ENCODE measurements at places on chromosomes 2 and 18. TPM values are rescaled to one million over a fixed set of nuclear protein-coding genes. Genes with fewer than 3 reads are reported as not detected.

Gene EVX2
- not detected for total RNA-seq

Gene CYP27A1
- 20.5 TPM for total RNA-seq

Gene LYG2
- not detected for total RNA-seq

Gene THSD7B
- 1.4 TPM for total RNA-seq

DNA sequence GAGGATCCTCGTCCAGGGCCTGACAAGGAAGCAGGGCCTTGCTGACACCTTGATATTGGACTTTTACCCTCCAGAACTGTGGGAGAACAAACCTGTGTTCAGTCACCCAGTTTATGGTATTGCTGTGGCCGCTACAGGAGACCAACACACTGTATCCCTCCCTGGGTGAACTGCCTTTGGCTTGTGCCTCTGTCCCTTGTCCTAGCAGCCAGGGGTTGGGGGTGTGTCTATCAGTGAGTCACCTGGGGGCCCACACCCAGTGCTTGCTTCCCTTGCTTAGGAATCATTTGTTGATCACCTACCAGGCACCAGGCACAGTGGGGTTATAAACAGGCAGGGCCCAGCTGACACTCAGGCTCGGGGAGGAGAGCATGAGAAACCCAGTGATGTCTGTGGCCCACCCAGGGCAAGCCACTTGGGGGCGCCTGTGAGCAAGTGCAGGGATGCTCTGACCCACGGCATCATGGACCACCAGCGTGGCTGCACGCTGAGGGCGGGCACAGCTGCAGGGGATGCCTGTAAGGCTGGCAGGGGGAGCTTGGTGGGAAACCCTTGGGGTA is 17.1 kb downstream of the TMEM185B start:
- DNase-seq = no peak

DNA sequence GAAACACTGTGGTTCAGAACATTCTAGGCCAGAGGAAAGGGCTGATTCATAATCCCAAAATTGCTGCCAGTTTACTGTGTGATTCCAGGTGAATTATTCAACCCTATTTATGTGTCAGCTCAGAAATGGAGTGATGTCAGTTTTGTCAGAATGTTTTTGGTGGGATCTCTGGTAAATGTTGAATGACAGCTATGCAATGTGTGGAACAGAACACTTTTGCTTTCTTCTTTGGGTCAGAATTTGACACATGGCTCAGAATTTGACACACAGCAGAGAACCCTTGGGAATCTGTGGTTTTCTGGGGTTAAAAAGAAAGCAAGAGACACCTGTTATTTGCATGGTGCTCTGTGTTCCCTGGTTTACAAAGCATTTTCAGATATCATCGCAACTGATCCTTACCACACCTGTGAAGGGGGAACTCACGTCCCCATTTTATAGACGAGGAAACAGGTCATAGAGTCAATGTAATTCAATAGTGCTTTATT is 1.6 kb upstream of the MTA3 start:
- no peak for DNase-seq

- no peak for DNase-seq
Observed at GRCh38 chr18:36735130-36735529, 93.7 kb downstream of the TPGS2 start.

- DNase-seq = no peak
Observed at GRCh38 chr18:4157352-4157751, 297.8 kb downstream of the DLGAP1 start.

DNA sequence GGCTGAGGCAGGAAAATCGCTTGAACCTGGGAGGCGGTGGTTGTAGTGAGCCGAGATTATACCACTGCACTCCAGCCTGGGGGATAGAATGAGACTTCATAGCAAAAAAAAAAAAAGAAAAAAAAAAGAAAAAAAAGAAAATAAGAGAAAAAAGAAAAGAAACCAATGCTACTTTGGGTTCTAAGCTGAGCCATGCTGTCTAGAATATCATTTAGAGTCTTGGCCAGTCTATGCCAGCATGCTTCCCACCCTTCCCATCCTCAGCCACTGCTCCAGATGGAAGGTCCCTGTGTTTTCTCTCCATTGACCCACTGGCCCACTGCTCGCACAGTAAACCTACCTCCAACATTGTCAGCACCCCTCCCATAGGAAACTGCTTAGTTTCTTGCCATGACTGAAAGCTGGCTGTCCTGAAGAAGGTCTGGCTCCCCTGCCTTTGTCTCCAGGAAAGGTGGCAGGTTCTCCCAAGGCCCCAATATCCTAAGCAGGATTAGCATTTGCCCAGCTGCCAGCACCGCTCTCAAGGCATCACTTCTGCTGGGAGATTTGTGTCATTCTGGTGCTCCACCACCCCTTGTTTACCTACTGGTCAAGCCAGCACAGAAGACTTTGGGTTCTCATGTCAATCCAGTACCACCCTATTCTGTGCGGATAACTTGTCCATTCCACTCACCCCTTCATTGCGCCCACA is 47.3 kb upstream of the PAPOLG start:
- no peak for DNase-seq

- no peak for DNase-seq
Observed at GRCh38 chr2:237228281-237228625, 142.6 kb downstream of the COPS8 start.

GRCh38 chr2:32697156-32697555 is 69.3 kb downstream of the TTC27 start:
- DNase-seq = no peak

- no peak for DNase-seq
Observed at GRCh38 chr18:44850001-44850400, 169.3 kb downstream of the SETBP1 start.

- no peak for DNase-seq
Observed at GRCh38 chr2:10059552-10060335, 16.4 kb downstream of the KLF11 start.

GRCh38 chr2:134773335-134773734 is 54.5 kb upstream of the TMEM163 start:
- DNase-seq = no peak

- no peak for DNase-seq
Observed at GRCh38 chr2:70442301-70443077, 111.1 kb downstream of the TGFA start.

DNA sequence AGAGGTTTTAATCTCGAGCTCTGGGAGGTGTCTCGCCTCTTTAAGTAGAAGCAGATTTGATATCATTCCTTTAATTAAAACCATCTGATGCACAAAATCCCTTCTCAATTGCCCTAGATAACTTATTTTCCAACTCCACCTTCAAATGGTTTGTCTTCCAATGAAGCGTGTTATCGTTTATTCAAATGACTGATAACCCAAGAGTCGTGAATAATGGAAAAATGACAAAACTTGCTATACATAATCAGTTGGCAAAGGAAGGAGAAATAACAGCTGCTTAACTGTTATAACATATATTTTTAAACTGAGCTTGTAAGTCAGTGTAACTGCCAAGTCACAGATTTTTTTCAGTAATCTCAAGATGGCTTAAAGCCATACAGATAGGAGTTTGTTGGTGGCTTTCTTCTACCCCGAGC is 144.6 kb downstream of the QPCT start:
- no peak for DNase-seq

- no peak for DNase-seq
Observed at GRCh38 chr2:203893401-203893800, 25.8 kb downstream of the CTLA4 start.
